Mesothelial cell of epicardium (in vitro differentiated cells): ENCODE measurements at places on chromosomes 6 and 20. TPM values are rescaled to one million over a fixed set of nuclear protein-coding genes. Genes with fewer than 3 reads are reported as not detected.

DNA sequence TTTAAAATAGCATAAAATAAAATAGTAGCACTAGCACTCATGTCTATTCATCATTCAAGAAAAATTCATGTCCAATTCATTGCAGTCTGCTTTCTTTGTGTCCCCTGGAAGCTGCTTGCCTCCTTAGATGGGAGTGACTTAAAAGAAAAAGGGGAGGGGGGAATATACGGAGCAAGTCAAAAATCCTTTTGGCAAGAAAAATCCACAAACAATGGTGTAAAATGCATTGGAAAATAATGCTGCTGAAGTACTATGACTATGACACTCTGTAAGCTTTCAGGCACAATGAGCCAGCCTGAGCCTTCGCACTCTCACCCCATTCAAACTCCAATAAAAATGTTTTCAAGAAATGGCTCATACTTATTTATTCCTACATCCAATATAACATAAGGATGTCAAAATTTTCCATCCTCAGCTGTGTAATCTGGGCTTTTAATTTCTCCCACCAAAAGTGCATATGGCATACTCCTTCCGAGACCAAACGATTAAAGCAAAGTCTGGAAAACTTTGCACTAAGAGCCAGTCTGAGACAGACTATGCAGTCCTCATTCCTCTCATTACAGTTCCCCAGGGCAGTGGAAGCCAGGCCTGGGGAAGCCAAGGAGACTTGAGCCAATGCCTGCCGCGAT, 790 bp downstream of the NEDD9 start:
- H3K4me1 ChIP-seq, result peaks cover 67% of the 10 kb centered on the region
- no peak for DNase-seq
- H3K27ac ChIP-seq, result peak overlapping the region; percentile 97
- peaks cover 4% of the 10 kb centered on the region for H3K36me3 ChIP-seq
- H3K4me3 ChIP-seq, result peak overlapping the region; percentile 85
- no peaks in the 10 kb centered on the region for H3K27me3 ChIP-seq

DNA sequence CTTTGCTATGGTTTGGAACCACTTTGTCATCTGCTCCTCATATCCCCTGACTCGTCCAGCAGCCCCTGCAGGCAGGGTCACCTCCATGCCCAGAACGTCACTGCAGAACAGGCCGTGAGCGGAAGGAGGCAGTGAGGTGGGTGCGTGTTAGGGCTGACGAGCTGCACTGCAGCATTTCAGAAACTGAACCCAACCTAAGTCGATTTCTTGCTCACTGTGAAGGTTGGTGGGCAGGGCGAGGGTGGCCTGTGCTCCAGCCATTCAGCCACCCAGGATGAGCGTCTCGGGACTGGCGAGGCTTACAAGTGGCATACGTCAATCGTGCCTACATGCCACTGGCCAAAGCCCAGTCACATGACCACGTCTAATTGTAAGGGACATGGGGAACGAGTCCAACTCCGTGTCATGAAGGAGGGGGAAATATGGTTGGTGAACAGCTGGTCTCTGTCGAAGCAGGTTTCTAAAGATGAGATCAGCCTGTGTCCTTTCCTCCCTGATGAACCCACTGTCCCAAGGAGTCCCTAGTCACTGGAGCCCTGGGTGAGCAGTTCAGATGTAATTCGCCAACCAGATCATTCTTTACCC, 289.1 kb downstream of the TAF4 start:
- H3K4me3 ChIP-seq, result no peak overlapping the region
- H3K27ac ChIP-seq, result no peak overlapping the region
- peaks cover 31% of the 10 kb centered on the region for H3K27me3 ChIP-seq
- no peaks in the 10 kb centered on the region for H3K36me3 ChIP-seq
- no peaks in the 10 kb centered on the region for H3K4me1 ChIP-seq

CLPSL1 gene
- 0.40 TPM in 1 of 3 replicates, not detected in the others for total RNA-seq

DNA sequence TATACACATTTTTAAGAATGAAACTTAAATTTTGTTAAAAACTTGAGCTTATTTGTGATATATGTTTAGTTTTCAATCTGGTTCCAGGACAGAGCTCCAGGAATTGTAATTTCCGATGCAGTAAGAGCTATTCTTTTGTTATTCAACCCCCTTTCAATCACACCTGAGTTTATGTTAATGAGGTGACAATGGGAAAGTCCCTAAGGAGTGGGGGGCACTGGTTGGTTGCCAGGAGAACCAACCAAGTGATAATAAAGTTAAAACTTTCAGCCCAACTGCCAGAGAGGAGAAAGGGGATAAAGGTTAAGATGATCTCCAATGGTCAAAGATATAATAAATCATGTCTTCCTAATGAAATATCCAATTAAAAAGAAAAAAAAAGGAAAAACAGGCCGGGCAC, 19.8 kb downstream of the MDN1 start:
- H3K36me3 ChIP-seq, result peaks cover 18% of the 10 kb centered on the region
- H3K4me1 ChIP-seq, result no peaks in the 10 kb centered on the region
- no peak overlapping the region for H3K4me3 ChIP-seq
- DNase-seq, result no peak

- DNase-seq, result no peak
- no peaks in the 10 kb centered on the region for H3K27me3 ChIP-seq
- H3K4me3 ChIP-seq, result peak overlapping the region; percentile 5
- H3K27ac ChIP-seq, result peak overlapping the region; percentile 84
- peaks cover 82% of the 10 kb centered on the region for H3K4me1 ChIP-seq
- H3K36me3 ChIP-seq, result no peaks in the 10 kb centered on the region
Measured at GRCh38 chr6:108589244-108589791, 28.6 kb downstream of the FOXO3 start.

GRCh38 chr6:14818422-14818884, 427.4 kb upstream of the JARID2 start:
- no peaks in the 10 kb centered on the region for H3K36me3 ChIP-seq
- H3K27ac ChIP-seq, result no peak overlapping the region
- H3K4me3 ChIP-seq, result no peak overlapping the region
- peaks cover 20% of the 10 kb centered on the region for H3K4me1 ChIP-seq

GSTA2 gene
- not detected in 3 replicates for total RNA-seq

- DNase-seq, result no peak
- H3K27ac ChIP-seq, result no peak overlapping the region
- no peak overlapping the region for H3K4me3 ChIP-seq
- H3K4me1 ChIP-seq, result peaks cover 13% of the 10 kb centered on the region
- H3K27me3 ChIP-seq, result no peaks in the 10 kb centered on the region
Measured at GRCh38 chr6:19438566-19439353, 398.4 kb upstream of the ID4 start.

- no peaks in the 10 kb centered on the region for H3K36me3 ChIP-seq
- H3K27me3 ChIP-seq, result no peaks in the 10 kb centered on the region
- no peak overlapping the region for H3K4me3 ChIP-seq
Measured at GRCh38 chr6:104632588-104632987, 227.1 kb downstream of the HACE1 start.

CCN6 gene
- not detected in 3 replicates for total RNA-seq

- no peaks in the 10 kb centered on the region for H3K27me3 ChIP-seq
- H3K4me1 ChIP-seq, result no peaks in the 10 kb centered on the region
- no peaks in the 10 kb centered on the region for H3K36me3 ChIP-seq
- no peak for DNase-seq
- H3K4me3 ChIP-seq, result no peak overlapping the region
Measured at GRCh38 chr6:120147071-120147871, 797.7 kb upstream of the MAN1A1 start.

DNA sequence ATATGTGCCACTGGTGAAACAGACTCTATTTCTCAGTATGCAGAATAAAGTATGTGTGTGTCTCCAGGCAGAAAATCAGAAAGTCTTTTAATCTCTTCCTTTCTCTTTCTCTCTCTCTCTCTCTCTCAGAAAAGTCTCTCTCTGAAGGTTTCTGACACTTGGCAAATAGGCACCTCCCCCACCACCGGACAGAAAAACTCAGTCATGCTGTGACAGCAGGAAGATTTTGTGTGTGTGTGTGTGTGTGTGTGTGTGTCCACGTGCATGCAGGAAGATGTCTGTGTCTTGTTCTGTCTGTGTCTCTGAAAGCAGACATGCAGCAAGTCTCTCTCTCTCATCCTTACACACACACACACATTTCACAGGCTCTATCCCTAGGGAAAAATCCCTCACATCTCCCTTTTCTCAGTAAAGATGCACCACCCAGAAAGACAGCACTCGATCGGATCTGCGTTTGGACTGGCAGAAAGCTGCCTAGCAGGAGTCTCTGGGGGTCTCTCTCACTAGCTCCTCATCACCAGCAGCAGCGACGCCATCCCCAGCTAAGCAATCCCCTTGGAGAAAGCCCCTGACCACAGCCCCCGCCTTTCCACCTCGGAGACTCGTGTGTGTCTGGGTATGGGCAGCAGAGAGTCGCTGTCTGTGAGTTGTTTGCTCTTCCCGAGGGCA, 98.3 kb downstream of the EDN3 start:
- no peak for DNase-seq
- peaks cover 4% of the 10 kb centered on the region for H3K27me3 ChIP-seq
- no peaks in the 10 kb centered on the region for H3K36me3 ChIP-seq

SLC17A1 gene
- not detected in 3 replicates for total RNA-seq

- H3K4me3 ChIP-seq, result no peak overlapping the region
- H3K27me3 ChIP-seq, result no peaks in the 10 kb centered on the region
- H3K36me3 ChIP-seq, result no peaks in the 10 kb centered on the region
- no peak for DNase-seq
- H3K4me1 ChIP-seq, result no peaks in the 10 kb centered on the region
Measured at GRCh38 chr6:35626401-35626800, 62.3 kb downstream of the FKBP5 start.
